ENCODE measurements at places on chromosomes 6 and 20.
A peak's percentile ranks its signal among the peaks of the same experiment; 100 is the strongest.

GRCh38 chr20:45154183-45154582 is 20.5 kb upstream of the PI3 start:
- no peak for DNase-seq

DNA sequence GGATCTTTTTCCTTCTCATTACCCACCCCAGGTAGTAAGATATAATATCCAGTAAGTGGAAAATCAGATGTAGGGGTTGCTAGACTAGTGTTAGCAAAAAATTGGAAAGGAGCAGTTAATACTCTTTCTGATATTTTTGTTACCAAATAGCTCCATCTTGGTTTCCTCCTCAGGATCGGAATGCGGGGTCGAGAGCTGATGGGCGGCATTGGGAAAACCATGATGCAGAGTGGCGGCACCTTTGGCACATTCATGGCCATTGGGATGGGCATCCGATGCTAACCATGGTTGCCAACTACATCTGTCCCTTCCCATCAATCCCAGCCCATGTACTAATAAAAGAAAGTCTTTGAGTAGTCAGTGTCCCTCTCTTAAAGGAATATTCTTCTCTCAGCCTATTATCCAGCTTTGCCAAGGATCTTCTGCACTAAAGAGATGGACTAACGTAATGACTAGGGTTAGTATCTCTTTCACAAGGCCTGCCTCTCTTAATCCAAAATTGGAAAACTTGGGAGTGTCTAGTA is 1.5 kb downstream of the ROMO1 start:
- DNase-seq = no peak

DNA sequence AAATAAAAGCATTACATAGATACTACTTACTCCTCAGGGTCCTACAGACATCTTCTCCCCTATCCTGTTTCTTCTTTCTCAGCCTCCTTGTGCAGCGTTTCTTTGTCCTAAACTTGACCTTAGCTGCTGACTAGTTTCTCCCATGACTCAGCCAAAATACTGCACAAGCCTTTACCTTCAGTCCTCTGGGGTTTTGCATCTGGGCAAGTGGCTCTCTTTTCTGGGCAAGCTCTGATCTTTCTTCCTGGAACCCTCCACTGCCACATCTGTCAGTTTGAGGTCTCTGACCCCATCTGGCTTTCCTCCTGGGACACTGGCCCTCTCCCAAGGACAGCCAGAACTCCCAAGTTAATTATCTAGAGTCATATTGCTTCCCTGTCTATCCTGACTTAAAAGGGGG is 838.4 kb downstream of the DHX35 start:
- DNase-seq = no peak

DNA sequence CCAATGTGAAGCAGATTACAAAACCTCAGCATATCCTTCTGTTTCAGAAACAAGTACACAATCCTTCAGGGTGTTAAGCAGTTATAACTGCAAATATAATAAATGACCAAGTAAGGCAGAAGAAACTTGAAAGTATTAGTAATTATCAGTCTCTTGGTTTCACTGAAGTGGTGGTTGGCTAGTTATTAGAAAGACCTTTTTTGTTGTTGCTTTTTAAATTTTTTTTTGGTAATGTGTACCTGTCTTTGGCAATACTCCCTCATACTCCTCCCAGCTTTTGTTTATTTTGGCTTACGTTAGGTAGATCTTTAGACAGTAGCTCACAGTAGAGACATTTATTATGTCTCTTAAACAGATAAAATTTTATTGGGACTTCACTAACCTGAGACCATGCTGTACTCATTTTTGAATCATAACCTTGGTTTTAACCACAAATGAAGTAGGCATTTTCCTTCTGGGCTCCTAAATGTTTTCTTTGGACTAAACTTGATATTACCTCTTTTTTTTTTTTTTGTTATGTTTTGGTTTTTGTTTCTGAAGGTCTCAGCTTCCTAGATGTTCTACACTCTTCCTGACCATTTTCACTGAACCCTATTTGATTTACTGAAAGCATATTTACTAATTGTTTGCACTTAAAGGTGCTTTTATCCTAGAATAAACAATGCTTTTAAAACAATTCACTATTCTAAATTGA is 6.4 kb downstream of the CD2AP start:
- DNase-seq = no peak

- DNase-seq = no peak
Measured at GRCh38 chr6:133741375-133741861, 147.5 kb upstream of the TCF21 start.

- peak; percentile 88 for DNase-seq
Measured at GRCh38 chr6:31660381-31661261, at the start of gene C6orf47. C6orf47 (minus strand) TSS chr6:31660778; CDS start chr6:31659947, 831 bp downstream.

DNA sequence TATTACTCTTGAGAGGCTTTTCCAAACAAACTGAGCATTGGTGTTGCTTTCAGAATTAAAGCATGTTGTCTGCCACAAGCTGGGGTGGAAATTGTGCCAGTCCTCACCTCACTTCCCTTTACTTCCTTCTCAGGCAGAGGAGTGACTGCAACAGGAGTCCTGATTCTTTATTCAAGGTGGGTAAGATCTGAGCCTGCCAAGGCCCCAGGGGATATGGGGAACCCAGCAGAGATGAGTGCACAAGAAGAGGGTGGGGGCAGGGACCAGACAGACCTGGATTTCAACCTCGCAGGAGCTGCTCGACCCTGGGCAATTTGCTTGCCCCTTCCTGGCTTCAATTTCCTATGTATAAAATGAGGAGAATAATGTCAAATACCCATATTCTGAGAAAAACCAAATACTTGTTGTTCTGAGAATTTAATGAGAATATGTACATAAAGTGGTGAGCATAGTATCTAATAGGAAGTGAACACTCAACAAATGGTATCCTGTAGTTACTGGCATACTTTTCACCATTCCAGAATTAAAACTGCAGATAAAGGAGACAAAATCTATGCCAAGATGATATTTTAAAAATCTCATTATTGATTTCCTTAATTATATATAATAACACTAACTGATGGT is 17.8 kb downstream of the MAN1A1 start:
- DNase-seq = peak; percentile 39

- DNase-seq = no peak
Measured at GRCh38 chr6:24848461-24848860, 49.7 kb upstream of the ARMH2 start.

GRCh38 chr6:164010441-164011103 is 596.1 kb downstream of the QKI start:
- DNase-seq = no peak

DNA sequence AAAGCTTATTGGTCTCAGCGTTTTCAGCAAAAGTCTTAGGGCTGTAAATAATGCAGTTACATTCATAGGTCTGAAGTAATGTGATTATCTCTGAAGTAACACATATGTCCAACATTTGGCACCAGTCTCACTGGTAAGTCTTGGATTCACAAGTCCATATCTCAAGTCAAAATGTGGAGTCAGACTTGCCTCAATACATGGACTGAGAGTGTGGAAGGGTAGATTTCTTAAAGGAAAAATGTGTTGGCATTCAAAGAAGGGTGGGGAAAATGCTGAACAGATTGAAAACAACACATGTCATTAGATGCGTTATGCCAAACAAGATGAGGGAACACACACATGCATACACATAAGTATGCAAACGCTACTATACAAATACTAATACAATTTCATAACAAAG is 989.0 kb upstream of the MANEA start:
- no peak for DNase-seq

- DNase-seq = no peak
Measured at GRCh38 chr20:24768713-24769601, 180.1 kb upstream of the CST7 start.

DNA sequence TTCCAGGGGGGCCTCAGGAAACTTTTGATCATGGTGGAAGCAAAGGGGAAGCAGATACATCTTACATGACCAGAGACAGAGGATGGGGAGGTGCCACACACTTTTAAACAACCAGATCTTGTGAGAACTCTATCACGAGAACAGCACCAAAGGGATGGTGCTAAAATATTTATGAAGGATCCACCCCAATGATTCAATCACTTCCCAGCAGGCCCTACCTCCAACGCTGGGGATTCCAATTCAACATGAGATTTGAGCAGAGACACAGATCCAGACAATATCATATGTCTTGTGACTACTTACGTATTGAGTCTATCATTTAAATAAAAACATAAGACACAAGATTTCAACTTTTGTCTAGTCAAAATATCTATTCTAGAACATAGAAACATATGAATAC is 351.9 kb downstream of the EPM2A start:
- DNase-seq = no peak

DNA sequence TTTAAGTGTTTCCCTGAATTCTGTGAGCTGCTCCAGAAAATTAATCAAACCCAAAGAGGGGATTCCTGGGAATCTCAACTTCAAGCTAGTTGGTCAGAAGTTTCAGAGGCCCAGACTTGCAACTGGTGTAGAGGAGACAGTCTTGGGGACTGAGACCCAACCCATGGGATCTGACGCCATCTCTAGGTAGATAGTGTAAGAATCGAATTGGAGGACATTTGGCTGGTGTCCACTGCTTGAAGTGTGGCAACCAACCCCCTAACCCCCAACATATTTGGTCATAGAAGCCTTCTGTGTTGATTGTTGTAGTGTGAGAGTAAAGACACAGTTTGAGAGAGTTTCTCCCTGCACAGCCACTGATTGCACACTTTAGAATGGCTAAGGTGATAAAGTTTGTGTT is 103.5 kb upstream of the CARMIL1 start:
- DNase-seq = no peak

DNA sequence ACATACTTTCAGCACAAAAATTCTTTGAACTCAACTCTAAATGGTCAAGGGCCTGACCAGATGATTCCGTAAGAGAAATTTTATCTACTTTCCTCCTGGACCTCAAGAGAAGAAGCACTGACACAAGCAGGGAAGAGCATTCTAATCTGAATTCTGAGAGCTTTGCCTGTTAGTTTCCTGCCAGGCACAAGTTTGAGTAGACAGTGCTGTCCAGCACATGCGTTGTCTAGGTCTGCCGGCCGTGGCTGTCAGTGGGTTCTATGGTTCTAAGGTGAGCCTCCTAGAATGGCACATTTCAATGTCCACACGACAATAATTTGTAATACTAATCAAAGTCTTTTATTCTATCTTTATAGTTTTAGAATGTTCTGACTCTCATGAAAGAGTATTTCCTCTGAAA is 91.9 kb downstream of the RFPL4B start:
- DNase-seq = no peak

DNA sequence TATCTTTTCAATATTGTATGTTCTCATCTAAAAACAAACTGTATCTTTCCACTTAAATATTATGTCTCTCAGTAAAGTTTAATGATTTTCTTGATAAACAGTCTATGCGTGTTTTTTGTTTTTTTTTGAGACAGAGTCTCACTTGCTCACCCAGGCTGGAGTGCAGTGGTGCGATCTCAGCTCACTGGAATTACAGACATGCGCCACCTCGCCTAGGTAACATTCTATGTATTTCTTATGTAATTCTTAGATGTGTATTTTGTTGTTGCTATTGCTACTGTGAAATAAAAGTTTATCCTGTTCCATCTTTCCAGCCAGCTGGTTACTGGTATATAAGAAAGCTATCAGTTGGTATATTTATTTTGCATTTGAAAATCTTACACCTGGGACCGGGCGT is 29.4 kb downstream of the ABHD12 start:
- no peak for DNase-seq

Data from activated naive CD8-positive, alpha-beta T cell treated with anti-CD3 and anti-CD28 coated beads, Interleukin-2, amount 10 ng/mL, durations not matched to agents 7 days and 5 days (primary cell).